Umbilical cord (tissue), 2 donors: ENCODE measurements at places on chromosomes 6 and 20. TPM values are rescaled to one million over a fixed set of nuclear protein-coding genes. Genes with fewer than 3 reads are reported as not detected.

GRCh38 chr6:125314009-125314581, 12.3 kb upstream of the HDDC2 start:
- DNase-seq, result peak; percentile 78

GRCh38 chr20:38588303-38588702, 7.3 kb downstream of the ADIG start:
- DNase-seq, result no peak

GRCh38 chr6:1062786-1063545, 248.9 kb upstream of the FOXQ1 start:
- no peak for DNase-seq

DNA sequence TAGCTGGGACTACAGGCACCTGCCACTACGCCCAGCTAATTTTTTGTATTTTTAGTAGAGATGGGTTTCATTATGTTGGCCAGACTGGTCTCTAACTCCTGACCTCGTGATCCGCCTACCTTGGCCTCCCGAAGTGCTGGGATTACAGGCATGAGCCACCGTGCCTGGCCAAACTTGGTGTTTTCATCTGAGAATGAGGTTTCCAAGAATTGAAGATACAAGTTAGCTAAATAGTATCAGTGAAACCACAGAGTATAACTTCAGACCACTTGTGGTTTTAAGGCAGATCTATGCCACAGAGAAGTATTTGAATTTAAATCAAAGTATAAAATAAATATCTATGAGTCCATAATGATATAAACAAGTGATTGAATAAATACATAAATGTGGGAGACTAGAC, 70.1 kb downstream of the SLC16A10 start:
- no peak for DNase-seq

DNA sequence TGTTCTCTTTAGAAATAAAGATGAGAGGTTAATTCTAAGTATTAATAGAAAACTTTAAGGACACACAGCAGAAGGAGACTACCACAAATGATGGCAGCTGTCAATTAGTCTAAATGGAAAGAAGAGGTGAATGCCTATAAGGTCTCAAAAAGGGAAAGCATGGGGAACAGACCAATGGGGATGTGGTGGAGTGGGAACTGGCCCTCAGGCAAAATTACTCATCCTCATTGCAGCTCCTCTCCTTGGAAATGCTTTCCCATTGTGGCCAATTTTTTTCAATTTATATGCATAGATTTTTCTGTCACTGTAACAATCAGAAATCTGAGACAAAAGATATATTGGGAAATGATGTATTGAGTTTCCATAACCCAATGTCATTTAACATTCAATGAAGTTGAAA, 222.9 kb upstream of the DEFB112 start:
- DNase-seq, result no peak

GRCh38 chr20:6559791-6560190, 207.7 kb upstream of the BMP2 start:
- DNase-seq, result no peak

DNA sequence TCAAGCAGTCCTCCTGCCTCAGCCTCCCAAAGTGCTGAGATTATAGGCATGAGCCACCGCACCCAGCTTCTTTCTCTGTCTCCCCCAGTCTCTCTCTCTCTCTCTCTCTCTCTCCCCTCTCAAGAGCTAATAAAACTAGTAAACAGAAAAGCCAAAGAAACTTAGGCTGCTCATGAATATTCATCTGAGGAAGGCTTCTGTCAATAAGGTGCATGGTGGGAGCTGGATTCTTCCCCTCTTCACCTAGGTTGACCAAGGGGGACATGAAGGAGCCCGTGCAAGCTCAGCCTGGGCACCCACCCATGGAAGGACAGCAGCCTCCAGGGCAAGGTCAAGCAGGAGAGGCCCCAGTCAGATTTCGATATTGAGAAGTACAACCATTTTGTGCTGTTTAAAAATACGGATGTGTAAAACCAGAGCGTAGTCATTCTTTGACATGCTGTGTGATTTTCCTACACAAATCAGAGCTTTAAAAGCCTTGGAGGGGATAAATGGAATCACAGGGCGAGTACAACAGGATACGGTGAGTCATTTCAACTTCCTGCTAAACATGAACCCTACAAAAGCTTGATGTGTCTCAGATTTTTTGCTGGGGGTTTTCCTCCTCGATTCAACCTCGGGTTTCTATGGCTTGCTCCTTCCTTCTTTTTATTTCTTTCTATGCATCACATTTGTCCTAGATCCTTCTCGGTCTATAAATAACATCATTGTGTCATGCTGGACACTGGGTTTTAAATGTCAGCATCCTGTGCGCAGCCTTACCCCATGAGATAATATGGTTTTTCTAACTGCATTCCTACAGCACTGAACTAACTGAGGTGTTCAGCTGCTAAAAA, 368.9 kb upstream of the JARID2 start:
- peak; percentile 68 for DNase-seq

DNA sequence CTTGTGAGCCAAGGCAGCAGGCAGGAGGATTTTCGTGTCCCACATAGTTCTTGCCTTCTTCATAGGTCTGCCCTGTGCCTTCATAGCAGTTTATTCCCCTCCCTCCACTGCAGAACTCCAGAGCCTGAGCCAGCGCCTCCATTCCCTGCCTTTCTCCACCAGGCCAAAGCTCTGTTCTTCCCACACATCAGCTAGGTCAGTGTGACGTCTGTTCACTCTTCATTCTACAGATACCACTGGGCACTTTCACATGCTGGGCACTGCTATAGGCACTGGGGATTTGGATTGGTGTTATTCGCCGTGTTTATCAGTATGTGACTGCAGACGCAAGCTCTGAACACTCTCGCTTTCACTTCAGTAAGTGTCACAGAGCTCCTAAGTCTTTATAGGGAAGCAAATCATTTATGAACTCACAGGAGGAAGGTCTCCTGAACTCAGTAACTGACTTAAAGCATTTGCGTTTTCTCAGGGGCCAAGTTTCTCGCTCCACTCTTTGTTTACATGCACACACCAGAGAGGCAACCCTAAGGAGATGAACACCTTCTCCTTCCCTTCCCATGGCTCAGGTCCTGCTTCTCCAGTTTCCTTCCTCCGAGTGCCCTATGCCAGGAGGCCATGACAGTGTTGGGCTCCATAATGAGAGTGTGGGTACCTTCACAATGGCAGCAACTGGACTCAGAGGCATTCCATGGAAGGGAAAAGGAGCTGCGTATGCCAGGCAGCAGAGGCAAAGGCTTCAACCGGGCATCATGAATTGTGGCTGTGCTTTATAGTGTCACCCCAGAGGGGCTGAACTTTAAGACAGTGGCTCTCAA, 6.3 kb upstream of the APMAP start:
- peak; percentile 51 for DNase-seq

DNA sequence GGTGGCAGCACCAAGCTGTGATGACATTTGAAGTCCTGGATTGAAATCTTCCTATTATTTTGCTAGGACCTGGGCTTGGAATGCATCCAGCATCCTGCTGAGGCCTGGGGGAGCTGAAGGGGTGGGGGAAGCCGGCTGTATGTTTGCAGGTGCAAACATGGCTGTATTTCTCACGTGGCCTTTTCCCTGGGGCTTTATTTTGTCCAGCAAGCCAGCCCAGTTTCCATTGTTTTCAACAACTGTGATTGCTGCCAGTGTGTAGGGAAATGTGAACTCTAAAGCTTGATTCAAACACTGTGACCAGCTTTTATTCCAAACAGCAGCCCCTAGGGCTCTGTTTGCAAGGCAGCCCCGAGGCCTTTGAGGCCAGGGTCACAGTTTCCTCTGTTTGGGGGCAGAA, 683.0 kb downstream of the DHX35 start:
- no peak for DNase-seq

DNA sequence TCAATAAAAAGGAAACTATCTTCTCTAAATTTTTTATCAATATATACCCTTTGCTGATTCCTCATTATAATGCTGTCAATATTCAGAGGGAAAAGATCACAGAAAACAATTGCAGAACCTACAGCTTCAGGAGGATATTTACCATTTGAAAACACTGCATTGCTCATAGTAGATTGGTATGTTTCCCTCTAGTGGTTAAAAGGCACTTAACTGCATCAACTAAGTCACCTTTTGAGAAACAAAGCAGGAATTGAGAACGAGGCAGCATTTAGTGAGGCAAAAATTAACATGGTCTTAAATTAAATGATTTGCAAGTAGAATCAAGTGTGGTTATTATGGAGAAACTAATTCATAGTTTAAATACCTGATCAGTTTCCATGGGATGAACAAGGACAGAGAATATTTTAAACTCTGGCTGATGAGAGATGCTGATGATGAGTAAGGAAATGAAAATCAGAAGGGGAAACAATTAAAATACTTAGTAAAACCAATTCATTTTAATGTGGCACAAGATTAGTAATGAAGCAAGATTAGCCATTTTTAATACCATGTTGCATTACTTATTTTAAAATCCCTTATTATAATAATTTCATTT, 642.1 kb downstream of the EPHA7 start:
- peak; percentile 58 for DNase-seq

- DNase-seq, result no peak
These were observed 311.7 kb upstream of the JAG1 start for GRCh38 chr20:10985536-10985935.

GRCh38 chr6:106112433-106112832, 26.3 kb downstream of the PRDM1 start:
- no peak for DNase-seq

DNA sequence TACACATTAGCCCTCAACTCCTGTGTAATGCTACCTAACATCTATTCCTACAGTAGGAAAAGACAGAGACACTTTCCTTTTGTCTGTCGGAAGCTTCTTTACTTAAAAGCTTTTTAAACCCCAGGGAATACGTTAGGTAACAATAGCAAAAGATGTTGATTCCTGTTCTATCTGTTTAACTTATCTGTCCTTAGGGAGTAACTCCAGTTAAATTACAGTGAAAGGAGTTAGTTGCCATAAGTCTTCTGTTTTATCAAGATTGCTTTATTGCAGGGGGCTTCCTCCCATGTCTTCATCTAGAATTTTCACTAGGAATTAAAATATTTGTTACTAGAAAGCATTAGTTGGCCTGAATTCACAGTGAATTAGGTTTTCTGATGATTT, 26.2 kb downstream of the TOP1 start:
- no peak for DNase-seq

GRCh38 chr20:11067359-11067758, 393.6 kb upstream of the JAG1 start:
- DNase-seq, result no peak

DNA sequence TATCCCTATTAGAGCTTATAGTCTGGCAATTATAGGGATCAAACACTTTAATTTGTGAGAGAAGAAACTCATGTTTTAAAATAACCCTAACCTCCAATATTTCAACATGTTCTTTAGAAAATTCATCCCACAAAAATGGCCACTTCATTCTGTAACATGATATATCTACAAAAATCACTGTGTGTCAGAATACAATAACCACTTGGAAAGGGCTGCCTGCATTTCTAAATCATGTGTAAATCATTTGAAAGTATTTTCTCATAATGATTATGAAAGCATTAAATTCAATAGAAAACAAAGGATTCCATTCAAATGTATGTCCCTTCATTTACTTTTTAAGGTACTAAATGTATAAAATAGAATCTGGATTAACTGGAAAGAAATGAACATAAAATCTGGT, 101.4 kb upstream of the NHSL1 start:
- no peak for DNase-seq

DNA sequence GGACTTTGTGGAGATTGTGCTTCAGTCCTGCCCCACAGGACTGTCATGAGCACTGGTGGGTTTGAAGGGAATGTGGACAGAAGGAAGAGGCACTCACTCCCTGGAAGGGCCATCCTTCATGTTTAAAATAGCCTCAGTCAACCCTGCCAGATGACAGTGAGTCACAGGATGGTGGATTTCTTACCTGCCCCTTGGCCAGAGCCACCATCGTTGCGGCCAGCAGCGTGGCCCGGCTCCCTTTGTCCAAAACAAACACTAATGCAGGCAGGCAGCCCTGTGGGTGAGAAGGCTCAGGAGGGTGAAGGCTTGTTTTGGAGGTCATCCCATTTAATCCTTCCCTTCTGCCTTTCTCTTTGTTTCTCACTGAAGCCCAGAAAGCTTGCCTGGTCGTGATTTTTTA, 422.7 kb downstream of the CD83 start:
- DNase-seq, result no peak

The PPP1R16B gene
- total RNA-seq, result 2.6 TPM

The GATA5 gene
- 0.48 TPM for total RNA-seq
